ENCODE measurements at places on chromosomes 7 and 10. TPM values are rescaled to one million over a fixed set of nuclear protein-coding genes. Genes with fewer than 3 reads are reported as not detected.

DNA sequence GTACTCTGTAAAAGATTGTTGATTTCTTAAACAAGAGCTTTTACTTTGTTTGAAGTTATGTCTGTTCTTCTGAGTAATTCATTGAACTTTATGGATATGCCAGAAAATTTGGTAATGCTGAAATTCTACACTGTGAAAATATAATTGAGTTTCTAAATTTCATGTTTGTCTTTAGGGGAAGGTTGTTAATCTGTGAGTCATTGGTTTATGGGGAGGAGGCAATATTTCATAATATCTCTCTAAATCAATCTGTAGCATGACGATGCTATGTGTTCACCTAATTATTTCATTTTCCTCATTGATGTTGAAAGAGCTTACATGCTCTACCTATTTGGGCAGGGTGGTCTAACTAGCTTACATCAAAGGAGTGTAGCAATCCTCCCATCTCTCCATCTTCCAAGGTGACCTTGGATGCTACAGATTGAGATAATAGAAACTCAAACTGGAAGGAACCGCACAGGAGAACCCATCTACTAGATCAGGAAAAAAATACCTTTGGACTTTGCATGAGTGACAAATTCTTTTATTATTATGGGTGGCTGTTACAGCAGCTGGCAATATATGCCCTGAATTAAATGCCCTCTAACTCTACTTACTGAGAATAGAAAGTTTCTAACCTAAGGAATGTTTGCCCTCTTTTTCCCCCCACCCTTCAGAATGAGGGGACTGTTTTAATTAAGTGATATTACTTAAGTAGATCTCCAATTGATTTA, 8.4 kb upstream of the SNX13 start:
- no peak overlapping the region for H3K27ac ChIP-seq
- H3K4me1 ChIP-seq, result no peaks in the 10 kb centered on the region
- DNase-seq, result no peak
- H3K4me3 ChIP-seq, result no peak overlapping the region
- H3K27me3 ChIP-seq, result no peaks in the 10 kb centered on the region

- peak within 1 kb of the TSS; percentile 61 for H3K4me3 ChIP-seq
- peaks cover 22% of the 10 kb centered on the region for H3K4me1 ChIP-seq
- H3K27me3 ChIP-seq, result no peaks in the 10 kb centered on the region
- no peaks in the 10 kb centered on the region for H3K36me3 ChIP-seq
Observed at GRCh38 chr10:126387931-126388911, at the start of gene ADAM12. ADAM12 (minus strand) TSS chr10:126388477; CDS start chr10:126388145, 332 bp downstream.

PDCD11 gene
- total RNA-seq, result 25.5 TPM

DNA sequence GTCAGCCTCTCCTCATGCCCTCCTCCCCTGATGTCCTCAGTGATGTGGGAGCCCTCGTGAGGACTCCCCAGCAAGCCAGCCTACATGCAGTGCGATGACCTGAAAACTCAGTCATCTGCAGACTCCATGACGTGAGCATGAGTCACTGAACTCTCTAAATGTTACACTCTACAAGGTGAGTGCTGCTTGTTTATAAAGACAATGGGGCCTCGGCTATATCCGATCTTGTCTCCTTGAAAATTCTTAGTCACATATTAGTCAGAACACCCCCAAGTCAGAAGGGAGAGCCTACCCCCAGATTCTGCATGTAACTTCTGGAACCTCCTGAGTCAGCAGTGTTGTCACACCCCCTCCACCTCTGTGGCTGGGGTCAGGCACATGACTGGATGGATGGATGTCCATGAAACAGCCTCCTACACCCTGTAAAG, 673.8 kb downstream of the INHBA start:
- H3K27me3 ChIP-seq, result no peaks in the 10 kb centered on the region
- no peak overlapping the region for H3K4me3 ChIP-seq
- DNase-seq, result no peak
- no peaks in the 10 kb centered on the region for H3K4me1 ChIP-seq
- H3K36me3 ChIP-seq, result no peaks in the 10 kb centered on the region
- H3K27ac ChIP-seq, result no peak overlapping the region

DNA sequence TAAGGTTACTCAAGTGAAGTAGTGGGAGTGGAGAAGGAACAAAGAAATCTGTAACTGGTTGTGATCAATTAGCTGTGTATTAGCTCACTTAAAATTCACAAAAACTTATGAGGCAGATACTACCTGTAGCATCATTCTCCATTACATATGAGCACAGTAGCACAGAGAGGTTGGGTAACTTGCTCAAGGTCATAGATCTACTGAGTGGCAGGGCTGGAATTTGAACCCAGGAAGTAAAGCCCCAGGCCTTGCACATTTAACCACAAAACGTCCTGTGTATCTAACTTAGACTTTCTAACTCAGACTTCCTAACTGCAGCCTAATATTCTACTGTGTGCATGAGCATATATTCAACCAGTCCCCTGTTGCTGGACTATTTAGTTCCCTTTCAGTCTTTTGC, 5.6 kb upstream of the SLF2 start:
- H3K36me3 ChIP-seq, result no peaks in the 10 kb centered on the region
- no peak overlapping the region for H3K4me3 ChIP-seq
- H3K27ac ChIP-seq, result no peak overlapping the region
- peaks cover 5% of the 10 kb centered on the region for H3K4me1 ChIP-seq
- DNase-seq, result no peak

GRCh38 chr10:100664316-100665149, 80.8 kb upstream of the PAX2 start:
- H3K4me3 ChIP-seq, result no peak overlapping the region
- no peak overlapping the region for H3K27ac ChIP-seq
- H3K27me3 ChIP-seq, result peaks cover 66% of the 10 kb centered on the region

- no peaks in the 10 kb centered on the region for H3K27me3 ChIP-seq
- DNase-seq, result no peak
- H3K36me3 ChIP-seq, result no peaks in the 10 kb centered on the region
Observed at GRCh38 chr7:79683185-79683890, 229.9 kb upstream of the MAGI2 start.

- no peak overlapping the region for H3K4me3 ChIP-seq
- no peaks in the 10 kb centered on the region for H3K36me3 ChIP-seq
- no peak overlapping the region for H3K27ac ChIP-seq
- peaks cover 9% of the 10 kb centered on the region for H3K4me1 ChIP-seq
- DNase-seq, result no peak
Observed at GRCh38 chr10:31888442-31888841, 40.2 kb downstream of the ARHGAP12 start.

- no peaks in the 10 kb centered on the region for H3K36me3 ChIP-seq
- H3K4me1 ChIP-seq, result no peaks in the 10 kb centered on the region
- H3K4me3 ChIP-seq, result no peak overlapping the region
- no peaks in the 10 kb centered on the region for H3K27me3 ChIP-seq
- no peak for DNase-seq
Observed at GRCh38 chr7:39261771-39262170, 284.1 kb downstream of the POU6F2 start.

APBB1IP gene
- not detected for total RNA-seq

PDAP1 gene
- 79.5 TPM for total RNA-seq

EPDR1 gene
- total RNA-seq, result 8.5 TPM

DNA sequence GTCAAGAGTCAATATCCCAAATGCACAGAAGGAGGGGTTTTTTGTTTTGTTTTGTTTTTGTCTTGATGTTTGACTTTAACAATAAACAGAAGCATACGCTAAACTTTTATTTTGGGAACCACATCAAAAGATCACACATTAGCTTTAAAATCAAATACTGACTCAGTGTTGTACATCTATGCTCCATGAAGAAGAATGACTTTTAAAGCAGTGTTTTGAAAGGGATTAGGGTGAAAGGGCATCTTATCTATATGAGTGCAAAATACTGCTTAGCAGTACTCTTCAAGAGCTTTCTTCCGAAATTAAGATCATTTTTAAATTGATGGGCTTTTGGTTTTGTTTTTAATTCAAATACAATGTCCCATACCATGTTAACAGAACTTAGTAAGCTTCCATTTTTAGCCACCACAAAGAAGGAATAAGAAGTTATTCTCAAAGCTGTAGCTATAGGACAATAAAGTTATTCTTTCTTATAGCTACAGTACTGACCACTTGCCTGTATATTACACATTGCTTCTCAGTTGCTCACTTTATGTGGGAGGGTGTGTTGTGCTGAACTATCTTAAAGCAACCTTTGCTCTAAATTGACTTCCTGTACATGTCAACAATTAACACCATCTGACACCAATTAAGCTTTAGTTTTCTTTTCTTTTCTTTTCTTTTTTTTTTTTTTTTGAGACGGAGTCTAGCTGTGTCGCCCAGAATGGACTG, 144.3 kb upstream of the KAT6B start:
- peak; percentile 13 for DNase-seq
- H3K27ac ChIP-seq, result no peak overlapping the region
- H3K27me3 ChIP-seq, result no peaks in the 10 kb centered on the region
- no peaks in the 10 kb centered on the region for H3K4me1 ChIP-seq

DNA sequence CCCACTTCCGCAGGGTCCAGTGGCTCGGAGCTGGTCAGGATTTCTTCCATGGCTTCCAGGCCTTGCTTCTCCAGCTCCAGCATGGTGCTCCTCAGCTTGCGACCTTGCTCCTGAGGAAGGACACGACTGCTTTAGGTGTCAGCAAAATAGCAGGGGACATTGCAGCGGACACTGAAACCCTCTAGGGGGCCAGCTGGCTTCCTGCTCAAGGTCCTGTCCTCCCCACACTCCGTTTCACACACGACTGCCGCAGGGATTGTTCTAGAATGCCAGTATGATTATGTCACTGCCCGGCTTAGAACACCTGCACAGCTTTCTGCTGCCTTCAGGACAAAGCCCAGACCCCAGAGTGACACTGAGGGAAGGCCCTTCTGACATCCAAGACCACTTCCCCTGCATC, 65.6 kb downstream of the SCRN1 start:
- no peak overlapping the region for H3K27ac ChIP-seq
- no peaks in the 10 kb centered on the region for H3K27me3 ChIP-seq
- no peak for DNase-seq
- peaks cover 4% of the 10 kb centered on the region for H3K4me1 ChIP-seq
- H3K36me3 ChIP-seq, result peaks cover 50% of the 10 kb centered on the region

BLNK gene
- 13.8 TPM for total RNA-seq

NKX2-3 gene
- 5.8 TPM for total RNA-seq

ERVW-1 gene
- total RNA-seq, result not detected

SVOPL gene
- not detected for total RNA-seq

EPHB4 gene
- 22.2 TPM for total RNA-seq

DNA sequence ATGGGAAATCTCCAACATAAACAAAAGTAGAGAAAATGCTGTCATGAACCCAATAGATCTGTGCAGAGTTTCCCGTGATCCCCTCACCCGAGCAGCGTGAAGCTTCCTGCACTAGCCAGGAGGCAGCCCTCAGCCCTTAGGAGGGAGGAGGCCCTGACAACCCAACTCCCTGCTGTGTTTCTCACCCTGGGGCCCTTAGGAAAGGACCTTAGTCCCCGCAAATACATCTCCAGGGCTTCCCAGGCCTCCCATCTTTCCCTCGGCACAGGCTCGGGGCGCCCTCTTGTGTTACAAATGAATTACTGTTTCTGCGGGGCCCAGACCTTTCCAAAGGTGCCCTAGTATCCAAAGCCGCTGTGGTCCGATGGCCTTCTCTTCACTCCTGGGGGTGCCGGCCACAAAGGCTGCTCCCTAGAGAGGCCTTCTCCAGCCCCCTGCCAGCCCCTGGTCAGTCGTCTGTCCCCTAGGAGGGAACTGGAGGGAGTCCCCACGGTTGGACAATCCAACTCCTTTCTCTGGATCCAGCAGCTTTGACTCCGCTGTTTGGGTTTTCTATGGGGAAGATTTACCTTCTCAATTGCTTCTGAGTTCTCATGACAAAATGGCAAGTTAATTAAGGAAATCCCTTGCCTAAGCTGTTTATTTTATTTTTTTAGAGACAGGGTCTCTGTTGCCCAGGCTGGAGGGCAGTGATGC, 49.9 kb upstream of the SH2B2 start:
- peaks cover 19% of the 10 kb centered on the region for H3K36me3 ChIP-seq
- peak; percentile 84 for DNase-seq
- no peaks in the 10 kb centered on the region for H3K4me1 ChIP-seq

GRCh38 chr7:93835702-93836101, 54.9 kb downstream of the TFPI2 start:
- no peaks in the 10 kb centered on the region for H3K27me3 ChIP-seq
- H3K36me3 ChIP-seq, result no peaks in the 10 kb centered on the region
- H3K4me3 ChIP-seq, result no peak overlapping the region
- no peak overlapping the region for H3K27ac ChIP-seq

GRCh38 chr7:42381161-42381560, 144.2 kb upstream of the GLI3 start:
- H3K4me1 ChIP-seq, result no peaks in the 10 kb centered on the region
- H3K36me3 ChIP-seq, result no peaks in the 10 kb centered on the region
- DNase-seq, result no peak
- no peaks in the 10 kb centered on the region for H3K27me3 ChIP-seq

IDE gene
- total RNA-seq, result 29.0 TPM

DNA sequence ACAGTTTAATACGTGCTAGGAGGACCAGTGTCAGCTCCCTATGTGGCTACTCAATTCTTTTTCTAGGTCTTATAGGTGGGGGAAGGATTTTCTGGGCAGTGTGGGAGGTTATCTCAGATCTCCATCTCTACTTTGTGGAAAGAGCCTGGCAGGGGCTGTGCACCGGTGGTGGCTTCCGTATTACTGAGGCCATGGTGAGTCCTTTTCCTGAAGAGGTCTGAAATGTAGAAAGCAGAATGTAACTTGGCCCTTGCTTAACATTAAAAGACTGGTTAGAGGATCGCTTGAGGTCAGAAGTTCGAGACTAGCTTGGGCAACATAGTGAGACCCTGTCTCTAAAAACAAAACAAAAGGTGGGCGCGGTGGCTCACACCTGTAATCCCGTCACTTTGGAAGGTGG, 2.7 kb upstream of the TPST1 start:
- H3K4me3 ChIP-seq, result no peak overlapping the region
- no peaks in the 10 kb centered on the region for H3K36me3 ChIP-seq
- peaks cover 15% of the 10 kb centered on the region for H3K4me1 ChIP-seq
- no peaks in the 10 kb centered on the region for H3K27me3 ChIP-seq
- H3K27ac ChIP-seq, result no peak overlapping the region
- DNase-seq, result no peak

DNA sequence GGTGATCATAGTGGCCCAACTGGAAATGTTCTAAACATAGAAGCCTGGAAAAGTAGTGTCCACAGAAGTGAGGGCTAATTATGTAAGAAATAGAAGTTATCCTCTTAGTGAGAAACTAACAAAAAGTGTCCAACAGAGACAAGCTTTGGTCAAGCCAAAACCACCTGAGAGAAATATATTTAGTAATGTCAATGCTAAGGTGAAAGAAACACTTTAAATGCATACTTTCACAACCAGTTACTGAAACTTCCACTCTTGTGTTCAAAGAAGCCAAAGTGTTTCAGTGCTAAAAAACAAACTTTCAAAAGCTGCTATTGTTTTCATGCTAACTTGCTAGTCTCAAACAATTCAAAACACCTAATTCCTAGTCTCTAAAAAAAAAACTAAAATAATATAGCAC, 18.1 kb downstream of the RAB11FIP2 start:
- H3K27me3 ChIP-seq, result no peaks in the 10 kb centered on the region
- peaks cover 6% of the 10 kb centered on the region for H3K4me1 ChIP-seq
- H3K4me3 ChIP-seq, result no peak overlapping the region
- H3K27ac ChIP-seq, result no peak overlapping the region

GRCh38 chr7:29332042-29332811, 137.7 kb downstream of the CHN2 start:
- no peaks in the 10 kb centered on the region for H3K36me3 ChIP-seq
- peaks cover 2% of the 10 kb centered on the region for H3K27me3 ChIP-seq
- H3K4me3 ChIP-seq, result no peak overlapping the region
- peak; percentile 44 for DNase-seq

ALOX5 gene
- total RNA-seq, result 39.6 TPM

SP8 gene
- not detected for total RNA-seq

SRGN gene
- total RNA-seq, result 11.0 TPM

GRCh38 chr7:128266883-128267594, 26.0 kb downstream of the LEP start:
- peaks cover 34% of the 10 kb centered on the region for H3K4me1 ChIP-seq
- peak overlapping the region; percentile 1 for H3K4me3 ChIP-seq
- no peak overlapping the region for H3K27ac ChIP-seq
- H3K27me3 ChIP-seq, result peaks cover 19% of the 10 kb centered on the region

Data from stomach (tissue), 19 donors.